ENCODE measurements at places on chromosomes 11 and 22.

DNA sequence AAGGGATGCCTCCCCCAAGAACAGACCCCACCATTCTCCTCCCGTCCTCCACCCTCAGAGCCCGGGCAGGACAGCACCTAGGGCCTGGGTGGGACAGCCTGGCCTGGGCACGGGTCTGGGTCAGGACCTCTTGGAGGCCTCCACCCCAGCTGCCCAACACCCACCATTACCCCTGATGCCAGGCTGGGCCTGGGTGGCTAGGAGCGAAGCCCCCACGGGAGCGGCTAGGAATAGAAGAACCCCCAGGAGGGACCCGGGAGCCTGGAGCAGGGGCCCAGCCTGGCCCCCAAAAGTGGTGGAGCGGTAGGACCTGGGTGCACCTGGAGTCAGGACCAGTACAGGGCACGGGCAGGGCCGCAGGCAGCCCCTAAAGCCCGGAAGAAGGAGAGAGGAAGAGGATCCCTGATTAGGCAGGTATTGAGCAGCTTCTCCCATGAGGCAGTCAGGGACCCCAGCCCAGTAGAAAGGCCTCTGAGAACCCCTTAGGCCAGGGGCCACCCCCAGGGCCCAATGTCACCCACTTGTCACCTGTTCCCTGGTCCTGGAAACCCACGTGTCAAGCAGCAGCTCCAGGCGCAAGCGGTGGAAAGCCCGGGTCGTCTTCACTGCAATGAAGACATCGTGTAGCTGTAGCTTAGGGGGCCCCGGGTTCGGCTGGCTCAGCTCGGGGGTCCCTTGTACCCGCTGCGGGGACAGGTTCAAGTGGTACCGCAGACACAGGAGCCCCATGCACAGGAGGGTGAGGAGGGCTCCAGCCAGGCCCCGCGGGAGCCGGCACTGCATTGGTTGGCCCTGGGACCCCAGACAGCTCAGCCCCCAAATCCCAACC is 575 bp downstream of the MFNG start:
- no peak for DNase-seq

DNA sequence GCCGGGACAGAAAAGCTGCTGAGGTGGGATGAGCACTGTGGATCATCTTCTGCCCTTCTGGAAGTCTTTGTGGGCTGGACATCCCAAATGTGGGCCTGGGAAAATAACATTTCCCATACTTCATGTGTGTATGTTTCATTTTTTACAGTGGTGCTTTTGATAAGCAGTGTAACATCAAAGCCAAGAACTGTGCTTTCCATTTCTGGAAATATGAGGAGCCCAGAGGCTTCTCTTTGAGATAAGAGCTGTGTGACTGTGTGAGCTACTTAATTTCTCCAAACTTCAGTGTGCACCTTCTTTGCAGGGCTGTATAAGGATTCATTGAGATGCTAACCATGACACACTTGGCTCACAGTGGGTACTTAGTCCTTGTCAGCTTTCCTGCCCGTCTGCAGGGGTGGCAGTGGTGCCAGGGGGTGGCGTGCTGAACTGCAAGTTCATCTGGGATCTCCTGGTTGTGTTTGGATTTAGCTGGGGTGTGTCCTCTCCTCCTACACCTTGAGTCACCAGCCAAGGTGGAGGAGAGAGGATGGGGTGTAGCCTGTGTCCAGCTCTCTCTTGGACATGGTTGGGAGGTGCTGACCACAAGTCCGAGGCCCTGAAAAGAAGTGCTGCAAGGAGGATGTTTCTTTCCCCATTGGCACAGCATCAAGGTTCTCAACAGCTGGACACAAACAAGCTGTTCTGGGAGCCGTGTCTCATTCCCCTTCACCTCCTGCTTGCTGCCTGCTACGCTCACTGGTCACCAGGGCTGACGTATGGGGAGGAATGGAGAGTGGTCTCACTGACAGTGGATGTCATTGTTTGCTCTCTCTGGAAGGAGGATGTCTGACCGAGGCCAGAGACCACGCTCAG is 139.4 kb downstream of the TEAD1 start:
- DNase-seq: no peak

DNA sequence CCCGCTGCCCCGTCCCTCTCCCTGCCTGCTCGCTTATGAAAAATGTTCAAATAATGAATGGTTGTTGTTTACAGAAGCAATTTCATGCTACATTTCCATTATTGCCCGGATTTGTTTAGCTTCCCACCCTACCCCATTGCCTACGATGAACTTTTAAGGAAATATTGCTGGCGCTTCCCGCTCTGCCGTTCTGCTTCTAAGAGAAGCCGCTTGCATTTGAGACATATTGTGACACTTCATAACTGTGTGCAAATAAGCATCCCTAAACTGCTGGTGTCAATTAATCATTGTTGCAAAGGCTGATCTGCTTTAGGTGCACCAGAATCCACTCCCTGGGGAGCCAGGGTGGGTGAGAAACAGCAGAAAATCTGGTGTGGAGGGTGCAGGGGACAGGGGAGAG is 52.3 kb upstream of the LMO1 start:
- no peak for DNase-seq

DNA sequence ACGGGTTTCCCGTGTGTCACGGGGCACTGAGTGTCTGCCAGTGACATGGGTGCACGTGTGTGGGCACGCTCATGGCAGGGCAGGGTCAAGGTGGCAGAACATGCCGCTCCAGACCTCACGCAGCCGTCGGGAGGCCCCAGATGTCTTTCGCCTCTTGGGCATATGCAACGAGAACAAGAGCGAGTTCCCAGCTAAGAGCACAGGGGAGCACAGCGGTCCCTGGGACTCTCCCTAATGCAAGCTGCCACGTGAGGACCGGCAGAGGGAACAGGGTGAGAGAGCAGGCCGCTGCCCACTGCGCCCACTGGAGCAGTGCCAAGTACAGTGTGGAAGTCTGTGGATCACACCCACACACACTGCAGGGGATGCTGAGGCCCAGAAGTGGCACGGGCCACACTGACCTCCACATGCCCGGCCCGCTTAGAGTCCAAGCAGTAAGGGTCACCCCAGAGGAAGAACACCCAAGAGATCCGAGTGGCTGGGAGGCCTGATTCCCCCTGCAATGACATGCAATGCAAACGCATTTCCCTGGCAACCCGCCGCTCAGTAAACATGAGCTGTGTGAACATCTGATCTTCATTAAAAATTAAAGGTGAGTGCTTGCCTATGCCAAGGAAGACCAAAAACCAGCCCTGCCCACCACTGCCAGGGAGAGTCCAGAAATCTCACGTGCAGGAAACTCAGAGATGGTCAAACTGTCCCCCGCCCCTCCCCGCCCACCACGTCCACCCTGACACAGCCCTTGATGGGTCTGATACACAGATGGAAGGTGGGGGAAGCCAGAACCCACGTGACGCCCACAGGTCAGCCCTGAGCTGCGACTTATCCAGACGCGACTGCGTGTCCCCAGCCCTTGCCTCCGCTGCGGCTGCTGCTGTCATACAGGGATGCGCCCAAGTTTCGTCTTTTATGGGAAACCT is 11.7 kb downstream of the CERK start:
- no peak for DNase-seq

DNA sequence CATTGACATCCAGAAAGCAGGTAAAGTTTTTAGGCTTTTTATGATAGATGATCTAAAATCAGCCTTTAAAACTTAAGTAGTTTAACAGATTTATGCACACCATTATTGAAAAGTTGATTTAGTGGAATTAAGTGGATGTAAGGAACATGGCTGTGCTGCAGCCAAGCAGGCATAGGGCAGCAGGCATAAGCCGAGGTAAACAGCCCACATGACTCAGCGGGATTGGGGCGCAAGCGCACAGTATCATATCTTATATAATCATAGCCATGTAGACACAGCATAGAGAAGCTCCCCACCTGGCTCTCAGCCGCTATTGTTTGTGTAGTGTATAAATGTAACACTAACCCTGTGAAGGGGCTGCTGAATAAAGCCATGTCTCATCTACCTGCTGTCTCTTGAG is 157.5 kb downstream of the WNT11 start:
- no peak for DNase-seq

- DNase-seq: no peak
Measured at GRCh38 chr11:83656796-83657330, 370.7 kb upstream of the CCDC90B start.

- DNase-seq: no peak
Measured at GRCh38 chr11:115716601-115717529, 212.7 kb upstream of the CADM1 start.
